CD4-positive, alpha-beta T cell treated with Interferon alpha-2 for 1 hour (primary cell): ENCODE measurements at places on chromosomes 3 and 15.

- DNase-seq = peak; percentile 55
Observed at GRCh38 chr3:40317061-40317855, 7.8 kb downstream of the EIF1B start.

- DNase-seq = no peak
Observed at GRCh38 chr3:139935866-139936817, 1.2 kb downstream of the CLSTN2 start.

GRCh38 chr3:71625676-71626075 is 42.1 kb upstream of the FOXP1 start:
- DNase-seq = no peak

DNA sequence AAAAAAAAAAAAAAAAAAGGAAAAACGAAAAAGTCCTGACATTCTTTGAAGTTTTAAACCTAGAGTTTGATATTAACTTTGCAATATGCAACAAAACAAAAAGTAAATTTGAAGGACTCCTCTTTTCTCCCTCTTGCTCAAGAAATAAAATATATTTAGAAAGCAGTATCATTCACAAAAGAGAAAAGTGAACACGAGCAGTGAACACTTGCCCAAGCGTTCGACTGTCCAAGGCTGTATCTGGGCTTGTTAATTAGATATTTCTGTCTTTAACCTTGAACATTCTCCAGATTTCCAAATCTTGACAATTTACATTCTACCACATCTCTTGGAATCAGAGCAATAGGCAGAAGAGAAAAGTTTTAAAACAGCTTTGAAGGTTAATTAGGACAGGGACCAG is 357.7 kb downstream of the TIGIT start:
- no peak for DNase-seq

DNA sequence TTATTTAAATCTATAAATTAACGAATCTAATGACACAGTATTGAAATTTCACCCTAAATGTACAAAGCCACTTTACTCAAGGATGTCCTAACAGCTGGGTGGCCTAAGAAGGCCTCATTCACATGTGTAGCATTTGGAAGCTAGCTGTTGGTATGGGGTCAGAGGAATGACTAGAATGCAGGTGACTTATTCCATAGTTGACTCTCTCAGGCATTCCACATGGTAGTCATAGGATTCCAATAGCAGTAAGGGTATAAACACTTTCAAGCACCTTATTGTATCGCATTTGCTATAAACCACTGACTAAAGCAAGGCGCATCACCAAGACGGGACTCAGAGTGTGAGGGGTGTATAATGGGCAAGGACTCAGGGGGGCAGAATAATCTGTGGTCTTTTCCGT is 294.8 kb upstream of the EPHA3 start:
- no peak for DNase-seq

- no peak for DNase-seq
Observed at GRCh38 chr3:144148356-144148755, 176.7 kb downstream of the DIPK2A start.
